ENCODE measurements at places on chromosomes 3 and 15. TPM values are rescaled to one million over a fixed set of nuclear protein-coding genes. Genes with fewer than 3 reads are reported as not detected.

Gene TRAT1
- 0.16 TPM for polyA plus RNA-seq

Gene DAPK2
- 6.4 TPM for polyA plus RNA-seq

Gene GP9
- polyA plus RNA-seq, result 0.13 TPM

Gene IQCF2
- polyA plus RNA-seq, result not detected

Gene CCDC80
- polyA plus RNA-seq, result 24.6 TPM

Gene RGMA
- polyA plus RNA-seq, result 3.2 TPM

Gene VGLL3
- 1.5 TPM for polyA plus RNA-seq

Gene PRTG
- polyA plus RNA-seq, result 1.8 TPM

Gene HYAL1
- 16.5 TPM for polyA plus RNA-seq

Gene PDIA3
- 92.7 TPM for polyA plus RNA-seq

Gene CEMIP
- polyA plus RNA-seq, result 0.08 TPM

Gene COLQ
- polyA plus RNA-seq, result 7.7 TPM

Gene CACNA2D3
- 5.1 TPM for polyA plus RNA-seq

Gene GRK7
- polyA plus RNA-seq, result 0.07 TPM

Gene FGF12
- polyA plus RNA-seq, result 286 TPM

Gene TEX9
- 3.5 TPM for polyA plus RNA-seq

Gene GPR87
- polyA plus RNA-seq, result not detected

Gene MUC20
- 20.2 TPM for polyA plus RNA-seq

Gene MEIS2
- polyA plus RNA-seq, result 38.4 TPM

Gene ARL14
- not detected for polyA plus RNA-seq

Gene SOX14
- not detected for polyA plus RNA-seq

Gene GOLGB1
- 31.6 TPM for polyA plus RNA-seq

Gene TMIE
- polyA plus RNA-seq, result 4.1 TPM

Gene XIRP1
- polyA plus RNA-seq, result not detected

Gene LSAMP
- 5.8 TPM for polyA plus RNA-seq

Gene FAM81A
- 0.16 TPM for polyA plus RNA-seq

Gene PLXND1
- 130 TPM for polyA plus RNA-seq

Gene CLDN16
- polyA plus RNA-seq, result 0.20 TPM

Gene SLC22A14
- polyA plus RNA-seq, result 0.32 TPM

Gene SLC9C1
- polyA plus RNA-seq, result not detected

Gene ATP10A
- 11.1 TPM for polyA plus RNA-seq

Gene UACA
- 27.3 TPM for polyA plus RNA-seq

Gene MORC1
- 0.15 TPM for polyA plus RNA-seq

Gene LYZL4
- polyA plus RNA-seq, result not detected

Gene CPNE9
- polyA plus RNA-seq, result 1.6 TPM

Gene CASR
- 0.08 TPM for polyA plus RNA-seq

Gene NR1I2
- polyA plus RNA-seq, result 0.32 TPM

Gene MITF
- polyA plus RNA-seq, result 4.9 TPM

Gene LRRC15
- polyA plus RNA-seq, result 0.08 TPM

Gene NMB
- polyA plus RNA-seq, result 10.0 TPM
